ENCODE measurements at places on chromosomes 1 and 21.
A peak's percentile ranks its signal among the peaks of the same experiment; 100 is the strongest.

DNA sequence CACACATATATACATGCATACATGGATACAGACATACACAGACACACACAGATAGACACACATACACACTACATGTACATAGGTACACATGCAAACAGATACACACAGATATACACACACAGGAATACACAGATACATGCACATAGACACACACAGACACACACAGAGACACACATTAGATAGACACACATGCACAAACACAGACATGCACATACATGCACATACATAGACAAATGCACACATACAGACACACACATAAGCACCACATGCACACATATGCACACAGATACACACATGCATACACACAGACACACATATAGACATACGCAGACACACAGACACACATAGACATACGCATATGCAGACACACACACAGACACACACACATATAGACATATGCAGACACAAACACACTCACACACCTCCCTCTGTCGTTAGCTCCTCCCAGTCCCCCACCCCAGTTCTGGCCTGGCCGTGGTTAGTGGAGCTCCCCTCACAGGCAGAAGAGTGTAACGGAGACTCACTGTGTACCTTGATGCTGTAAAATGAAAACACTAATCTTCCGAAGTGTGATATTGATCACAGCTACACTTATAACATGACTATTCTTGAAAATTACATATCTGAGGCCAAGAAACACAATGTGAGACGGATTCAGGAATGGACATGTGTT is 7.6 kb downstream of the UBASH3A start:
- no peak for DNase-seq

- DNase-seq: peak; percentile 38
Observed at GRCh38 chr1:23019863-23020625, 776 bp downstream of the KDM1A start.

GRCh38 chr1:92975551-92976232 is 14.4 kb upstream of the DIPK1A start:
- no peak for DNase-seq

DNA sequence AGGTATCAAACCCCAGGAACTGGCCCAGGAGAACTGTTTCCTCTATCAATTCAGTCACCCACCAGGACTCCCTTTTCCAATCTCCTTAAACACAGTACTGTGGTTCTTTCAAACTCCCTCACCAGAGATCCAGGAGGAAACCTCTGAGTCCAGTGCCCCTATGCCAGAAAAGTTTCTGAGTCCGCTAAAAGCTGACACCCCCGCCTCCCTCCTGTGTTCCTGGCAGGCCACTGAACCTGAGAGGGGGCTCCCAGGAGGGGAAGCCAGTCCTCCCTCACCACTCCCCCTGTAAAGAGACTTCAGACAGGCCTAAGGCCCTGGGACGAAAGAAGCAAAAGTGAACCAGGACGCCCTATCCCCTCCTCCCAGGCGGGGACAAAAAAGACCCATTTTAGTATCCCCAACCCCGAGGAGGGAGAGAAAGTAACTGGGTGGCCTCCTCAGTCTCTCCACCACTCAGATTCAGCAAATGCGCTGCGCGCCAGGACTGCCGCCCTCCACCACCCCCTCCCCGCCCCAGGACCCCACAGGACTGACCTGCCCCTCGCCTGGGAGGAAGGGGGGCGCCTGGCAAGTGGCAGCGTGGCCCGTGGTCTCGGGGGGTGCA is 624 bp downstream of the SLC41A1 start:
- peak; percentile 22 for DNase-seq

GRCh38 chr1:64650411-64650810 is 94.5 kb upstream of the RAVER2 start:
- DNase-seq: peak; percentile 27
